ENCODE measurements at places on chromosomes 1 and 21. TPM values are rescaled to one million over a fixed set of nuclear protein-coding genes. Genes with fewer than 3 reads are reported as not detected.

- H3K4me3 ChIP-seq: no peak overlapping the region
- no peaks in the 10 kb centered on the region for H3K27me3 ChIP-seq
- DNase-seq: peak; percentile 69
- peak overlapping the region; percentile 67 for H3K27ac ChIP-seq
- H3K4me1 ChIP-seq: peaks cover 8% of the 10 kb centered on the region
Observed at GRCh38 chr1:43545695-43546387, 15.2 kb downstream of the PTPRF start.

GRCh38 chr1:214419650-214420049 is 131.8 kb downstream of the PTPN14 start:
- no peaks in the 10 kb centered on the region for H3K27me3 ChIP-seq
- no peak overlapping the region for H3K4me3 ChIP-seq
- H3K27ac ChIP-seq: no peak overlapping the region
- no peak for DNase-seq
- H3K4me1 ChIP-seq: peaks cover 9% of the 10 kb centered on the region

DNA sequence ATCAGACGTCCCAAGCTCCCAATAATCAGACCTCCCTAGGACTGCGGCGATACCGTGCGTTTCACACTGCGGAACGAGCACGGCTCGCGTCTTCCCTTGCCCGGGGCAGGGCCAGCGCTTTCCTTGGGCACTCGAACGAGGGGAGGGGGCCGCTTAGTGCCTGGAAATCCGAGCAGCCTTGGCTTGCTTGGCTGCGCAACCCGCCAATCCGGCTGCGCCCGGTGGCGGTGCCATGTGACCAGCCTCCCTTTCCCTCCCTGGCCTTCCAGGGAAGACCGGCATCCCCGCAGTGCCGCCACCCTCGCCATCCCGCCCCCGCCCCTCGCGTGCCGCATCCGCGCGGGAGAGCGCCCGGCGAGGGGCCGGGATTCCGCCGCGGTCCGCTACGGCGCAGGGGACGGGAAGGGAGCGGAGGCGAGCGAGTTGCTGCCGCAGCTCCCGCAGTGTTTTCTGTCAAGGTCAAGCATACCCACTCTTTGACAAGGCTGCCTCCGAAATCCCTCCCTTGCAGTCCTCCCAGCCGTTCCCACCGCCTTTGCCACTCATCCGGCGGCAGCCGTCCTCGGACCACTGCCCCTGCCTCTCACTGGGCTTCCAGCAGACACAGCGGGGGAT is 8.3 kb upstream of the RNF19B start:
- peak overlapping the region; percentile 54 for H3K4me3 ChIP-seq
- no peak overlapping the region for H3K27ac ChIP-seq
- no peaks in the 10 kb centered on the region for H3K4me1 ChIP-seq
- DNase-seq: no peak

GRCh38 chr1:33792651-33793050 is 71.2 kb upstream of the HMGB4 start:
- H3K4me3 ChIP-seq: no peak overlapping the region
- H3K36me3 ChIP-seq: no peaks in the 10 kb centered on the region
- no peak for DNase-seq
- H3K27ac ChIP-seq: no peak overlapping the region

- H3K27ac ChIP-seq: no peak overlapping the region
- no peaks in the 10 kb centered on the region for H3K27me3 ChIP-seq
- no peak overlapping the region for H3K4me3 ChIP-seq
- H3K4me1 ChIP-seq: no peaks in the 10 kb centered on the region
Observed at GRCh38 chr1:70210820-70211219, 5.4 kb upstream of the LRRC40 start.

- H3K4me1 ChIP-seq: peaks cover 9% of the 10 kb centered on the region
- no peaks in the 10 kb centered on the region for H3K36me3 ChIP-seq
- H3K27ac ChIP-seq: no peak overlapping the region
- no peak for DNase-seq
Observed at GRCh38 chr1:157141212-157141855, 3.1 kb upstream of the ETV3 start.

DNA sequence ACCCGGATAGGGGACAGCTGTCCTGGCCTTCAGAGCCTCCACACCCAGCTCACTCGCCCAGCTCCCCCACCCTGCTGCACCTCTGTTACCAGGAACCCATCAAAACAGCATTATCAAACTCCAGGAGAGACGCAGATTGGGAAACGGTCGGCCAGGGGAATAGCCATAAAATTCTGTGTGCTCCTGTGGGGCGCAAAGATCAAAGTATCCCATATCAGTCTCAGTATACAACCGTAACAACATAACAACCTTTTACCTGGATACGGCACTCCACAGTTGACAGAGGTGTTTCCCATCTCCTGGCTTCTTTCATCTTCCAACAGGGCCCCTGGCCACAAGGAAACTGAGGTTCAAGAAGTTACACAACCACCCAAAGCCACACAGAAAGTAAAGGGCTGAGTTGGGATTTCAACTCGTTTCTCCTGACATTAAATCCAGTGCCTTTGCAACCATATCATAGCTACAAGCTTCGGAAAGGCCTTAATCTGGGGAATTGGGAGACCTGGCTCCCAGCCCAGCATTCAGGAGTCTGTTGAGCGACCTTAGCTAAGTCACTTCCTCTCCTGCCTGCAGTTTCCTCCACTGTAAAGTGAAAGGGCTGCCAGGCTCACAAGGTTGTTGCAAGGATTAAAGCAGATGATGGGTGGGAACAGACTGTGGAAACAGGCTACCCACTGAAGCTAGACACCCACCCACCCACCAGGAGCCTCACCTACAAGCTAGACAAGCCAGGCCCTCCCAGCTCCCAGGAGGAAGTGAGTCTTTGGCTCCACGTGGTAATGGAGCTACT is 8.1 kb upstream of the EPHB2 start:
- H3K4me3 ChIP-seq: no peak overlapping the region
- no peaks in the 10 kb centered on the region for H3K4me1 ChIP-seq
- H3K27ac ChIP-seq: no peak overlapping the region
- no peaks in the 10 kb centered on the region for H3K36me3 ChIP-seq

- no peak overlapping the region for H3K27ac ChIP-seq
- no peak for DNase-seq
- no peak overlapping the region for H3K4me3 ChIP-seq
- H3K4me1 ChIP-seq: peaks cover 7% of the 10 kb centered on the region
- no peaks in the 10 kb centered on the region for H3K36me3 ChIP-seq
- H3K27me3 ChIP-seq: peaks cover 10% of the 10 kb centered on the region
Observed at GRCh38 chr1:225677350-225678124, 24.6 kb upstream of the ENAH start.

DNA sequence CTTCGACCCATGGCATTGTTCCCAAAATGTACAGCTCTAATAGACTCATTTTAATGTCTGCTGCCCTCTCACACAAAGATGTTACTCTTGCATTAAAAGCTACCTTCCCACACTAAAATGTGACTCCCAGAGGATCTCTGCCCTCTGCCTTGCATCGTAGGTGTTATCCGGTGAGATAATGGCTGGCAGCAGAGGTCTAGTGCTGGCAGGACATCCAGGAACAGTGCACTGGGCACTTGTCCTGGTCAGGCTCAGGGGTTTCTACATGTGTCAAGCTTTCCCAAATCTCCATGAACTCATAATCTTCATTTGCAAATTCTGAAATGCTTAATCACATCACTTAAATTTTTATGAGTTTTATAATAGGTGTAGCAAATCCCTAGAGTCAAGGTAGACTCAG is 310.6 kb downstream of the LRRIQ3 start:
- no peak for DNase-seq
- no peaks in the 10 kb centered on the region for H3K36me3 ChIP-seq
- H3K27ac ChIP-seq: no peak overlapping the region
- no peaks in the 10 kb centered on the region for H3K27me3 ChIP-seq

GRCh38 chr1:113205980-113206766 is 133.2 kb downstream of the LRIG2 start:
- no peak for DNase-seq
- no peak overlapping the region for H3K27ac ChIP-seq
- H3K4me1 ChIP-seq: no peaks in the 10 kb centered on the region
- no peak overlapping the region for H3K4me3 ChIP-seq

DNA sequence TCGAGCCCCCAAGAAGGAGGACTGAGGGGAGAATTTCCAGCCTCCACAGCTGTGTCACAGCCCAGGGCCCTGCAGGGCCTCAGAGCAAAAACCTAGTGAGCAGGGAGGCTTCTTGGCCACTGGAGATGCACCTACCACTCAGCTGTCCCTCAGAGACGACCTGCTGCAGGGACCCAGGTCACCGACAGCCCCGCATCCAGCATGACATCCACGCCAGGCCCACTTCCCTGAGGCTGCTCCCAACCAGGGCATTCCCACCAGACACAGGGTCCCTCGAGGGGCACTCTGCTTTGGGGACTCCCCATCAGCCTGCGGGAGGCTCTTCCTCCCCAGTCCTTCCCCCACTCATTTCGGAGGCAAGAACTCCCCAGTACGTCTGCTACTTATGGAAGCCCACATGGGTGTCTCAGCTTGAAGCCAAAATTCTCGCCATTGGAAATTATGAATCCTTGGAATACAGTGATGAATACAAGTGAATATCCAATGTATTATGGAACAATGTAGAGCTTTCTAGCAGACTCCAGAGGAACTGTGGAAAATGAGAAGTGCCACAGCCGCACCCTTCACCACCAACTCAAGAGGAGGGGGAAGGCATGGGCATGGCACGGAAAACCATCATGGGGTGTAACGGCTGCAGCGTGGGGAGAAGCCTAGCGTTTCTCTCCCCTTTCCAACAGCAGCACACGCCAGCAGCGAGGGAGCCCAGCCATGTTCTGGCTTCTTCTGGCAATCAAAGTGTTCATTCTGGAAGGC is 6.9 kb downstream of the TFF3 start:
- no peak overlapping the region for H3K27ac ChIP-seq
- peaks cover 28% of the 10 kb centered on the region for H3K27me3 ChIP-seq
- H3K4me3 ChIP-seq: no peak overlapping the region

DNA sequence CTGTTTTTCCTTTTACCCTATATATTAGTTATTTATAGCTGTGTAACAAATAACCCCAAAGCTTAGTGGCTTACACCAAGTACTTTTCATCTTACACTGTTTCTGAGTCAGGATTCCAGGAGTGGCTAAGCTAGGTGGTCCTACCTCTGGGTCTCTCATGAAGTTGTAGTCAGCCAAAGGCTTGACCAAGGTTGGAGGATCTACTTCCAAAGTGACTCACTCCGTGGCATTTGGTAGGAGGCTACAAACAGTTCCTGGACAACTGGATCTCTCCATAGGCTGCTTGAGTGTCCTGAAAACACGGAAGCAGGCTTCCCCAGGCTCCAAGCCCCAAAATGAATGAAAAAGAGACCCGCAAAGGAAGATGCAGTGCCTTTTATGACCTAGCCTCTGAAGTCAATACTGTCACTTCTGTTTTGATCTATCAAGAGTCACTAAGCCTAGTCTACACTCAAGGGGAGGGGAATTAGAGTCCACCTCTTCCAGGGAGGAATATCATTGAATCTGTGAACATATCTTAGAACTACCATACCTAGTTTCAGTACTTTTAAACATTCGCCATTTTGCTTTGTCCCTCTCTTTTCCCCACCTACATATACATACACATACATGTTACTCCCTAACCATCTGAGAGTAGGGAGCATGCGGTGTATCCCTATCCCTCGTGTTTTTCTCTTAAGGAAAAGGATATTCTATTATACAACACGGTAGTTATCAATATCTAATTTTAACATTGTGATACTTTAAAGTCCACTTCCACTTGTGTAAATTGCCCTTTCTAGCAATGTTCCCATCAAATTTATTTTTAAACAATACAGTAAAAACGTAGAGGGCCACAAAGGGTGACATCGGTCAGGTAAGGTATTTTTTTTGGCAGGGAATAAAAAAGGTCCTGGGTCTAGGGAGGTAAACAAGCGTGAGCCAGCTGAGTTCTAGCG is 67.2 kb downstream of the SLC35A3 start:
- H3K4me1 ChIP-seq: no peaks in the 10 kb centered on the region
- peak overlapping the region; percentile 96 for H3K27ac ChIP-seq
- H3K4me3 ChIP-seq: peak overlapping the region; percentile 96

DNA sequence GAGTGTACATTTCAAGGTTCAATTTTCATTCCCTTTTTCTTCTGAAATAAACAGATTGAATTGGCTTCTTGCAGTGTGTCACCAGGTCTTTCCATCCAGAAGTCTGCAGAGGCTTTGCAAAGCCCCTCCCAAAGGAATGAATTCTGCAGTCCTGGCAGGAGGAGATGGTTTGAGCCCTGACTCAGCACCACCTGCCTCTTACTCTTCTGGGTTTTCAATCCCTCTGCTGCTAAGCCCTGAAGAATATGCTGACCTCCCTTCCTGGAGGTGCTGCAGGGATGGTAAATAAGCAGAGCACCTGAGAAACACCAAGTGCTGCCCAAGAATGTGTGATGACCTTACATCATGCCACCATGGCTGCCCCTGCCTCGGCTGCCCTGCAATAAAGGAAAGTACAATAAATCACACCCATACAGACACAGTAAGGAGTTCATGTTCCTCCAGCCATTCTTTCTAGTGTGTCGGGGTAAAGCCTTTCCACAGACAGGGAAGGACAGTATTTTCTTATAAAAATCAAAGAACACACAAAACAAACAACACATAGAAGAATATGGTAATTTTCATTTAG is 209.2 kb downstream of the ZNF326 start:
- H3K4me3 ChIP-seq: no peak overlapping the region
- H3K27me3 ChIP-seq: no peaks in the 10 kb centered on the region
- no peaks in the 10 kb centered on the region for H3K4me1 ChIP-seq
- no peak for DNase-seq
- no peak overlapping the region for H3K27ac ChIP-seq

DNA sequence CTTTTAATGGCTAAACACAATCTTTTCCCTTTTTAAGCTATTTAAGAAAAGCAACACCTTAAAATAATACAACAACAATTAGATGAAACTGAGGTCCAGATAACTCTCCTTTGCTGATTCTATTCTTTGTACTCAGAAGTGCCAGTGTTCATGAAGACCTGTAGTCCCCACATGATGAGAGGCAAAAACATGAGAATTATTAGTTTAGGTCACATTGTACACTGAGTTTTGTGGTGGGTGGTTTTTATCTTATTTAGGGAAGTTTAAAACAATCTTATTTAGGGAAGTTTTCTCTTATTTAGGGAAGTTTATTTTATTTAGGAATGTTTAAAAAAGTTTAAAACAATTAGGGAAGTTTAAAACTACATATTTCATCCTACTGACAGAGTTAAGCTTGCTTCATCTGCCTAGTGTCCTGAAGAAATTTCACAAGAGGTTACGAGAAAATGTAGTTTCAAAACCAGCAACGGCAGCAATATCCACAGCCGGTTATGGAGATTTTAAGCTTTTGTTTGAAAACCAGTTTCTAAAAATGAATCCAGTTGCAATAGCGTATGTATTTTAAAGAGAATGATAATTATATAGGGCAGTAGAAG is 7.8 kb upstream of the OR14I1 start:
- H3K4me1 ChIP-seq: no peaks in the 10 kb centered on the region
- H3K27me3 ChIP-seq: no peaks in the 10 kb centered on the region
- H3K27ac ChIP-seq: no peak overlapping the region
- no peaks in the 10 kb centered on the region for H3K36me3 ChIP-seq

The RORC gene
- total RNA-seq: 0.90 TPM

The ARMH1 gene
- total RNA-seq: 7.1 TPM

The VCAM1 gene
- 8.0 TPM for total RNA-seq

The FLG gene
- total RNA-seq: not detected

The TDRD5 gene
- total RNA-seq: 0.21 TPM

The FUBP1 gene
- total RNA-seq: 136 TPM

The HSF2BP gene
- 6.3 TPM for total RNA-seq

The FCER1G gene
- total RNA-seq: 190 TPM

The IFNLR1 gene
- total RNA-seq: not detected

All from tibial nerve (tissue), 4 donors.